NCI-H1105 (cell line): ENCODE measurements at places on chromosomes 4 and X.

GRCh38 chrX:46310815-46311497 is 234.3 kb downstream of the ZNF674 start:
- DNase-seq = no peak

DNA sequence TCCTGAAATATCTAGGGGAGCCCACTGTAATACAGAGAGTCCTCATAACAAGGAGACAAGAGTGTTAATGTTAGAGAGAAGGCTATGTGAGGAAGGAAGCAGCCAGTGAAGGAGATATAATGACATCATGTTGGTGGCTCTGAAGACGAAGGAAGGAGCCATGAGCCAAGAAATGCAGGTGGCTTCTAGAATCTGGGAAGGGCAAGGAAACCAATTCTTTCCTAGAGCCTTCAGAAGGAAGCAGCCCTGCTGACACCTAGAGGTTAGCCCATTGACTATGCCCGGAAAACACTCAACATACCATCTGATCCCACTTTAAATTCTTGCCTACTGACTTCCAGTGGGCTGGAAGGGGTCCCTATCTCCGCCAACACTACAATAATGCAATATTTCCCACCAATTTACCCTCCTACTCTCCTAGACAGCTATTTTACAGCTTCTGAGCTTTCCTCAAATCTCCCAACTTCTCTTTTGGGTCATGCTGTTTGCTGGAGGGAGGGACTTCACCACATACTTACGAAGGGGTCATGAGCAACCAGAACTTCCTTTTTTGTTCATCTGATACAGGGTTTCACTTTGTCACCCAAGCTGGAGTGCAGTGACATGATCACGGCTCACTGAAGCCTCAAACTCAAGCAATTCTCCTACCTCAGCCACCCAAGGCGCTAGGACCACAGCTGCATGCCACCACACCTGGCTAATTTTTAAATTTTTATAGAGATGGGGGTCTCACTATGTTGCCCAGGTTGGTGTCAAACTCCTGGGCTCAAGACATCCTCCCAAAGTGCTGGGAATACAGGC is 25.2 kb upstream of the G3BP2 start:
- DNase-seq = no peak

- DNase-seq = no peak
These were observed 19.2 kb downstream of the ALPK1 start for GRCh38 chr4:112316360-112316759.

DNA sequence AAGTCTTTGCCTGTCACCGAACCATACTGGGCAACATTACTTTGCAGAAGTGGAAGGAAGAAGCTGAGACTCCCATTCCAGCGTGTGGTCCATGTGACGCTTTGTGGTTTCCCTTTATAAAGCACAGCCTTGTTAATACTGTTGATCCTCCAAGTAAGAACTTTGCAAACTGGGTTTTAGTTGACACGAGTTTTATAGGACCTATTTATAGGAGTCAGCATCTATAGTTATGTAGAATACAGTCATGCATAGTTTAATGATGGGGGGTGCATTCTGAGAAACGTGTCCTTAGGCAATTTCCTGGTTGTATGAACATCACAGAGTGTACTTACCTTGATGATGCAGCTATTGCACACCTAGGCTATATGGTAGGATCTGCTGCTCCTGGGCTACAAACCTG is 1879.4 kb upstream of the TENM3 start:
- DNase-seq = no peak

GRCh38 chr4:122747068-122747467 is 14.6 kb downstream of the BBS12 start:
- no peak for DNase-seq

DNA sequence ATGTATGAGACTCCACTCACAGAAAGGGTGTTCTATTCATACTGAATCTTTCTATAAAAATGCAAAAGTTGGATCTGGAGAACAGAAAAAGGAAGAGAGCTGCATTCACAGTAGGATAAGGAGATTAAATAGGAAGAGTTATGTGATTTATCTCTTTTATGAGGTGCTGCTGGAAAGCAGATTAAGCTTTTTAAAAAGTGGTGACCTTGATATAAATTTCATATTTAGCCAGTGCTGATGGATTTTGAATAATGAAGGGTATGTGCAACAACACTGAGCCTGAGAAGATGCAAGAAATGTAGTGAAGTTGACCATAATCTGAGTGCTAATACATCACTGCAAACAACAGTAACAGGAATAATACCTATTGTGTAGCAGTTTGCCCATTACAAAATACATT is 795.6 kb downstream of the IL1RAPL1 start:
- no peak for DNase-seq

DNA sequence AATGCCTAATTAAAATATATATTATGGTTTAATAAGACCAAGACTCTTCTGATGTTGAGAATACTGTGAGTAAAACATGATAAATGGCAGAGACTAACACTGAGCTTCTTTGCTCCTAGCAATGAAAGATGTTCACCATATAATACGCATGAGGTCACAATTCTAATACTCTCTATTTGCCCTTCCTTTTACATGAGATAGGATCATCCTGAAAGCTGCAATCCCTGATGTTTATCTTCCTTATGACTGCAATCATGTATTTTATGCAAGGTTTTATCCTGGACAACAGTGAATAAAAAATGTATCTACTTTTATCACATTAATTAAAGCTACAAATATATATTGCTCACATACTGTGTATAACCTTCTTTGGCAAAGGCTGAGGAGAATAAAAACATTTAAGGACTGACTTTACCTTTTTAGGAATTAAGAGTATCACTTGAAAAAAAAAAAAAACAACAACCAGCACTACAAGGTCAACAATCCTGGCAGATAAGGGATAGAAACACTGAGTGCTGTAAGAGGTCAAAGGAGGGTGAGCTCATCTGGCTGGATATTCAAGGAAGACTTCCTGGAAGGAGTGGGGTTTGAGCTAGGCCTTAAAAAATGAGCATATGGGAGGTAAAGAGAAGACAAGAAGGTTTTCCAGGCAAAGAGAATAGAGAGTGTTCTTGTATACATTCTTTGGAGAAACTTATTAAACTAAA is 99.9 kb downstream of the AREG start:
- no peak for DNase-seq

DNA sequence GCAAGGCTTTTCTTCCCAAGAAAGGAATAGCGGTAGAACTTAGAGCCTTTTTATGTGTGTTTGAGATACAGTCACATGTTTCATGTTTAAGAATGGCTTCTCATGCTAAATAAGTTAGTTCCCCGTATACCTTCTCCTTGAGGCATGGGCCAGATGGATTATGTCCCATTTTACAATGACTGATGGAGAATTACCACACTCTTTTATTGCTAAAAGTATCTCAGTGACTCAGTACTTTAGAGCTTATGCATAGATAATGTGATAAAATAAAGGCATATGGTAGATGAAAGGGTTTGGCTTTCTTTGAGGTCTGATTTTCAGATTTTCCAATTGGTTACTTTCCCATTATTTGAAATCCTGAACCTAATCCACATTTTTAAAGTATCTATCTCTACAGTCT is 121.8 kb upstream of the BMPR1B start:
- no peak for DNase-seq

- DNase-seq = no peak
These were observed 680.6 kb upstream of the CPEB2 start for GRCh38 chr4:14321723-14322122.

- no peak for DNase-seq
These were observed 147.3 kb downstream of the PCDH7 start for GRCh38 chr4:30867427-30867826.

GRCh38 chrX:6383488-6383887 is 151.4 kb downstream of the VCX3A start:
- DNase-seq = no peak

DNA sequence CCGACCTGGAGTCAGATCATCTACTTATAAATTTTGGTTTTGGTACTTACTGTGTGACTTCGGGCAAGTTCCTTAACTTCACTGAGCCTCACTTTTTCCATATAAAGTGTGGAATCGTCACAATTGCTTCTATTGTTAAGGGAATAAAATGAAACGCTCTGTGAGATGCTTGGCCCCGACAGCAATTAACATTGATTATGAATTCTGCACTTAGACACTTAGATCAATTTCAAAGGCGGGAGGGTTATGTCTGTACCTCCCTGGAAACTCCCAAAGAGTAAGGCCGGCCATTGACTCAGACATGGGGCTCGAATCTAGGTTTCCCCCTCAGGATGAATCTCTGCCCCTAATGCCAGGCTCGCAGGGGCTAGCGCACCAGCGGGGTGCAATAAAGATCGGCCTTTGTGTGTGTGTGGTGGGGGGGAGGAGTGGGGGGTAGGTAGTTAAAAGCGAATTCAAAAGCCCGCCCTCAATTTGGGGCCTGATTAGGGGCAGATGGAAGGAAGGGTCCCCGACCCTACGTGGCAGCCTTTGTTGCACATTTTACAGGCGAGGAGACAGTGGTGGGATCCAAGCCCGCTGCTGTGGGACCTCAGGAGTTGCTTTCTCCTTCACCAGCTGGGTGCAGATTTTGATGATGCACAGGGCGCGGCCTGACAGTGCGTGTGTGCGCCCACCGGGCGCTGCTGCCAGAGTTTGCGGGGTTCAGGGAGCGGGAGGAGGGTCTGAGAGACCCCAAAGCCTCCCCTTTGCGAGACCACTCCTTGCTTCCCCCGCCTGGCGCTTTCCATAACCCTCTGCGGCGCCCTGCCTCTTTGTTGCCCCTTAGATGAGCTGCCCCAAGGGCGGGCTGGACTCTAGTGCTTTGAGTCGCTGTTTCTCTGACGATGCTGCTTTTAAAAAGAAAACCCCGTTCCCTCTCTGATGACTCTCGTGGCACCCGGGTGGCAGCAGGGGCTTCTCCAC is 9.6 kb downstream of the MSX1 start:
- no peak for DNase-seq

DNA sequence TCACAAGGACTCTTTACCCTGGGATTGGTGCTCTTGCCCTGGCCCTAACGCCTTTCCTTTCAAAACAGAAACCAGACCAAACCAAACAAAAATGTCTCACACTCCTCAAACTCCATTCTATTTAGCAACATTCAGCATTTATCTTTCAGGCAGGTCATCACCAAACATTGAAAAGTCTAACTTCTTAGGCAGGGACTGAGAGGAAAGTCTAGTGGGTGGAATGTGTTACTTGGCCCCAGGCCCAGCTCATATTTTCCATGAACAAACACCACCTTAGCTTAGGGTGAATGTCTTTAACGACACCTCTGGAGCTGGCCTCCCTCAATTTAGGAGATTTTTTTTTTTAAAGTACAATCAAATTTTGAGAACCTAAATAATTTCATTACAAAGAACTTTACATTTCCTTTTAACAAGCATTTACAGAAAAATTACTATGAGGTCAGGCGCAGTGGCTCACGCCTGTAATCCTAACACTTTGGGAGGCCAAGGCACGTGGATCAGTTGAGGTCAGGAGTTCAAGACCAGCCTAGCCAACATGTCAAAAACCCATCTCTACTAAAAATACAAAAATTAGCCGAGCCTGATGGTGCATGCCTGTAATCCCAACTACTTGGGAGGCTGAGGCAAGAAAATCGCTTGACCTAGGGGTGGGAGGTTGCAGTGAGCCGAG is 10.2 kb upstream of the N4BP2 start:
- DNase-seq = no peak

- no peak for DNase-seq
These were observed 94.8 kb upstream of the ELOVL6 start for GRCh38 chr4:110292994-110293744.

- no peak for DNase-seq
These were observed 646.5 kb downstream of the GABRG1 start for GRCh38 chr4:45477311-45477733.

- no peak for DNase-seq
These were observed 251.1 kb downstream of the USP46 start for GRCh38 chr4:52408032-52408431.

DNA sequence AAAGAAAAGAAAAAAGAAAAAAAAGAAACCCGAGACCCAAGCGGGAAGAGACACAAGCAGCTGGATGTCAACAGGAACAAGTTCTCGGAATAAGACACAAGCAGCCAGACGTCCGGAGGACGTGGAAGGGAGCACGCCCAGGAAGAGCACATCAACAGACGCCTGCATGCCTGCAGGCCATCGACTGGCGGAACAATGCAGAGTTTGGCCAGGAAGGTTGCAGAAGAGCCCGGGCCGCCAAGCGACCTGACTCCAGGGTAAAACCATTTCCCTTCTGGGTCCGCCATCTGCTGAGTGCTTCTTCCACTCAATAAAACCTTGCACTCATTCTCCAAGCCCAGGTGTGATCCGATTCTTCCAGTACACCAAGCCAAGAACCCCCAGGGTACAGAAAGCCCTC is 95.6 kb upstream of the PRR32 start:
- DNase-seq = no peak

- DNase-seq = no peak
These were observed 3.5 kb downstream of the CCNI start for GRCh38 chr4:77072195-77072753.

- DNase-seq = no peak
These were observed 2.2 kb upstream of the SFRP2 start for GRCh38 chr4:153790962-153791551.

GRCh38 chr4:55172694-55173287 is 47.4 kb upstream of the KDR start:
- DNase-seq = no peak

GRCh38 chrX:45591650-45592049 is 391.0 kb upstream of the DIPK2B start:
- DNase-seq = no peak

- no peak for DNase-seq
These were observed 43.3 kb upstream of the SLC39A8 start for GRCh38 chr4:102388611-102389010.

GRCh38 chrX:115650916-115651315 is 89.9 kb downstream of the PLS3 start:
- DNase-seq = peak; percentile 32

- DNase-seq = no peak
These were observed 522 bp downstream of the FNIP2 start for GRCh38 chr4:158769175-158769921.

- no peak for DNase-seq
These were observed 4.6 kb downstream of the TXK start for GRCh38 chr4:48129307-48130014.

- DNase-seq = no peak
These were observed 175.8 kb upstream of the GALNT7 start for GRCh38 chr4:172992648-172993378.

GRCh38 chr4:48970471-48970921 is 15.6 kb upstream of the CWH43 start:
- no peak for DNase-seq

DNA sequence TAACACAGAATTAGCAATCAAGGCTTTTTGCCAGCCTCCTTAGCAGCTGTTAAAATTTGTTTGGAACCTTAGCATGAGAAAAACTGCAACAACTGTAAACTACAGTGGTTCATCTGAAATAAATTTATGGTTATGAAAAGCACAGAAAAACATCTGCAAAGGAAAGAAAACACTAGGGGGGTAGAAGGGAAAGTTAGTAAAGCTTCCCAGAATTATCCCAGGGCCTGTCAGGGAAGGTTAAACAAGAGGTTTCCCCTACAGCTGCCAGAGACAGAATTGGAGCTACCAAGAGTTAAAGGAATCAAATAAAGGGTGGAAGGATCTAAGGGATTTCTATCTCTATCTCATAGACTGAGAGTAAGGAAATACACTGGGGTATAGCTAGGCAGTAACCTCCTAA is 234.7 kb upstream of the DIAPH2 start:
- DNase-seq = no peak

DNA sequence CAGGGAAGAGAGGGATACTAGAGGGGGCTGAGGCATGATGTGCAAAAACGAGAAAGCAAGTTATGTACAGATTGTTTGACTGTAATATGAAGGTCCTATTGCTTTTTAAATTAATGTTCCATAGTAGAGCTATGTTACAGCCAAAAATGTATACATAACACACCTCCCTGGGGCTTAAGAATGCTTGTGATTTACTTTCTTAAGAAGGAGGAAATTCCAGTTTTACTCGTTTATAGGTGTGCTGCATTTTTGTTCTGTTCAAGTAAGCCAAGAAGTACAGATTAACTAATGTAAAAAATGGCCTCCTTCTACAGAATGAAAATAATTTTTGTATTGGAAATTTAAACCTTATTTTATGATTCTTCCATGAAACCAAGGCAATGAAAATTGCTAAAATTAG is 614.4 kb upstream of the NR3C2 start:
- no peak for DNase-seq
